Activated CD4-positive, CD25-positive, alpha-beta regulatory T cell treated with anti-CD3 and anti-CD28 coated beads, Interleukin-2, amount 50 U/mL, for 24 hours (primary cell): ENCODE measurements at places on chromosomes 13 and 19.

DNA sequence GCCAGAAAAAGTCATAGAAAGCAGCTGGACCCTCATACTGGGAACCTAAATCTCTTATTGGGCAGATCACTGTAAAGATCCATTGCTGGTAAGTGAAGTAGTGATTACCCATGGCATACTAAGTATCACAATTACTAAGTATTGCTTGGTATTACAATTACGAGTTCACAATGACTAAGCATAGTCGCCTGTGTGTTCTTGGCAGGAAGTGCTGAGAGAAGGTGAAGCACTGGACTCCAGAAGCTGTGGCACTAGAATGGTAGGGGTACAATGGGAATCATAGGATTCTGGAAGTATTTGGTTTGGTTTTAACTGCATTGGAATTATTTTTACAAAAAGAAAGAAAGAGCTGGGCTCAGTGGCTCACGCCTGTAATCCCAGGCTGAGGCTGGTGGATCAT is 20.3 kb downstream of the LGALS16 start:
- peak; percentile 55 for ATAC-seq

GRCh38 chr13:27599845-27600553 is 20.3 kb downstream of the LNX2 start:
- ATAC-seq: peak; percentile 27

DNA sequence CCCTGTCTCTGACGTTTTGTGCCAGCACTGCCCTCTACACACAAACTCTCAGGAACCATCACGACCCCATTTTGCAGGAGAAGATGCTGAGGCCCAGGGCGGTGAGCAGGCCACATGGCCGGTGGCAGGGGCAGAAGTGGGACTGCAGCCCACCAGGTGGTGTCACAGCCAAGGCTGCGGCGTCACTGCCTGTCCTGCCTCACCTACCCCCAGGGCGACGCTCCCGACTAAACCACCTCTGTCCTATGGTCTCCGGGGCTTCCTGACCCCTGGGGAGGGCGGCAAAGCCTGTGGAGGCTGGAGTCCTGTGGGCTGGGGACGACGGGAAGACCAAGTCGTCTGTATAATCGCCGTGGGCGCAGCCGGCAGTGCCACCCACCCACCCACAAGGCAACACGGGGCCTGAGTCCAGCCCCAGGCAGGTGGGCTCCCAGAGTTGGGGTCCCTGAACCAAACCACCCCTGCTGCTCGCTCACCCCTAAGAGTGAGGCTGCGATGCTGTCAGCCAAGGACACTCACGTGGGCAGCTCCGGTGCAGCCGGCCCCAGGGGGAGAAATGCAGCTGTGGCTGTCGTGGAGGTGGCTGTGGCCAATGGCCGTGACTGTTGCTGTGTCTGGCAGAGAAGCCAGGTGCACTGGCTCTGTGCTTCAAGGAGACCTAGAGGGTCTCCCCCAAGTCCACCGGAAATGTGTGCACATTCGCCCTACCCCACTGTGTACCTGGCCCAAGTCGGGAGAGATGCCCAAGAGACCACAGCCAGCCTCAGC is 29.7 kb downstream of the RASA3 start:
- ATAC-seq: no peak

DNA sequence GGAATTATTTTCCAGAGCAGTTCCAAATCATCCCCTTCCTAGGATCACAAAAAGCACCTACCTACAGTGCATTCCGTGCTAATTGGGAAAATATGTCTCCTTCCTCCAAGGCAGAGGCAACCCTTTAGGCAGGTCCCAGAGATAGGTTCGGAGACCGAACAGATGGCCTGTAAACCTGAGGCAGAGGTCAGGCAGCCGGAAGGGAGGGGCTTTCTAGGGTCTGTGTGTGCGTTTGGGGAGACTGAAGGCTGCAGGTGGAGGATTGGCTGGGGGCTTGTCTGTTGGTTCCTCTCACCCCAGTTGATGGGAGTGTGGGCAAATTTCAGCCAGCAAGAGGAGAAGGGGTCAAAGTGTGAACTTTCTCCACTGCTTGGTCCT is 7.1 kb downstream of the KCNN4 start:
- ATAC-seq: no peak

- no peak for ATAC-seq
These were observed 136.8 kb downstream of the DCLK1 start for GRCh38 chr13:35994131-35994966.

DNA sequence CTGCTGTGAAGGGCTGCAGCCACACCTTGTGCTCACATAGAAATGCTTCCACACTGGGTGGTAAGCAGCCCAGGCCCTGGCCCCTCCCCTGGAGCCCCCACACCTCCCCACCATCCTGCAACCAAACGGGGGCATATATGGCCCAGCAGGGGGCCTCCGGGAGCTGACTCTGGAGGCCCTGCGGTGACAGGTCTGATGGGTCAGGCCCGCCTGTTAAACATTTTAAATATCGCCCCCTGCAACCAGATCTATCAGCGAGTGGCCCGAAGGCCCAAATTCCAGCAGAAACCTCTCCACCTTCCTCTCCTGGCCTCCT is 48.0 kb upstream of the KATNAL1 start:
- no peak for ATAC-seq

GRCh38 chr19:40799558-40800338 is 757 bp downstream of the EGLN2 start:
- no peak for ATAC-seq

GRCh38 chr13:99655351-99656091 is 154.2 kb downstream of the TM9SF2 start:
- peak; percentile 73 for ATAC-seq

DNA sequence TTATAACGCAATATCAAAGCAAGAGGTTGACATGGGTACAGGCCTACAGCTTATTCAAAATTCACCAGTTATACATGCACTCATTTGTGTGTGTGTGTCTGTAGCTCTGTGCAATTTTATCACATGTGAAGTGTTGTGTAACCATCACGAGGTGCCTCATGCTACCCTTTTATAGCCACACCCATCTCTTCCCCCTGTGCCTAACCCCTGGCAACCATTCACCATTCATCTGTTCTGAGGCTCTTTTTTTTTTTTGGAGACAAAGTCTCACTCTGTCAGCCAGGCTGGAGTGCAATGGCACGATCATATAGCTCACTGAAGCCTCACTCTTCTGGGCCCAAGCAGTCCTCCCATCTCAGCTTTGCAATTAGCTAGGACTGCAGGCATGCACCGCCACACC is 78.4 kb downstream of the DPF1 start:
- no peak for ATAC-seq

- ATAC-seq: no peak
These were observed 8.4 kb downstream of the ASF1B start for GRCh38 chr19:14127929-14128509.

DNA sequence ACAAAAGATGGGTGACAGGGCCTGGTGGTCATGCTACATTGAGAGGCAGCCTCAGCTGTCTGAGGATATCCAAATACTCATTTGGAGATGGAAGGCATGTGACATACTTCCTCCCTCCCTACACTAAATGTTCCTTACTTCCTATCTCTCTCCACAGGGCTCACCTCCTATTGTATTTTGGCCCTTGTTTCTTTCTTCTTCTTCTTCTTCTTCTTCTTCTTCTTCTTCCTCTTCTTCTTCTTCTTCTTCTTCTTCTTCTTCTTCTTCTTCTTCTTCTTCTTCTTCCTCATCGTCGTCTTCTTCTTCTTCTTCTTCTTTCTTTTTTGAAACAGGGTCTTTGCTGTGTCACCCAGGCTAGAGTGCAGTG is 71.8 kb upstream of the POMP start:
- no peak for ATAC-seq

DNA sequence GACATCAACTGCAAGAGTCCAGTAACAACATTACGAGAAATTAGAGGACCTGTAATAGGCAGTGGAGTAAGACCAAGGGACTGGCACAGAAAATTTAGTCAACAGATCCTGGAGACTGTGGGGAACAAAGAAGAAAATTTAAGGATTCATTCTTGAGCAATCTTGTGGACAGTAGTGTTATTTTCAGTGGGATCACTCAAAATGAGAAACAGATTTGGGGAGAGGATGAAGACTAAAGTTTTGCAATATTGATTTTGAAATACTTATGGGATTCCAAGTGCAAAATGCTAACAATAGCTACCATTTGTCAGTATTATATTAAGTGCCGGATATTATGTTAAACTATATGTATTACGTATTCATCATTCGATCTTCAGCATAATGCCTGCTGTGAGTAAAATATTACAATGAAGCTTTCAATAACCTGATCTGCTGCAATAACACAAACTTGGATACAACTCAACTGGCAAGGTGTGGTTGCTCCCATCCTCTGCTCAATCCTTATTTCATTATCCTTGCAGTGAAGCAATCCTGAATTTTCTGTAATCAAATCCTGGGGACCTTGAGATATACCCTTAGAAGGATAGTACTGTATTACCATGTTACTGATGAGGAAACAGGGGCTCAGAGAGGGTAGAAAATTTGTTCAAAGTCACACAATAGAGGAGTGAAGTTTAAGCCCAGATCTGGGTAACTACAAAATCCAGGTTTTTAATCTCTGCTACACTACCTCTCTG is 84.2 kb downstream of the SACS start:
- ATAC-seq: no peak

DNA sequence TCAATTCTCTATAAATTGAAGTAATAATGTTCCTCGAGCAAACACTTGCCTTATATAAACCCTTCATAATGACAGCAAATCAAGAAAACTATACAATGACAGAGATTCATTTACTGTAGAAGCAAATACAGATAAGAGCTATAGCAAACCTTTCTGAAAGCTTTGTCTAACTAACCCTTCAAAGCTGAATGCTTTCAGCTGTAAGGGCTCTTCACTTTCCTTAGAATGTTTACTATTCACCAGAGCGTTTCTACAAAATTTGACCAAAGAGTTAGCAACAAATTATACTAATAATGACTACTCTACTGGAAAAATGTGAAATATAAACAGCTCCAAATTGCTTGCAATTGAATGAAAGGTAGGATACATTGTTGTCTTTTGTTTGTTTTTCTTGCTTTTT is 218.1 kb downstream of the SLITRK5 start:
- ATAC-seq: no peak

DNA sequence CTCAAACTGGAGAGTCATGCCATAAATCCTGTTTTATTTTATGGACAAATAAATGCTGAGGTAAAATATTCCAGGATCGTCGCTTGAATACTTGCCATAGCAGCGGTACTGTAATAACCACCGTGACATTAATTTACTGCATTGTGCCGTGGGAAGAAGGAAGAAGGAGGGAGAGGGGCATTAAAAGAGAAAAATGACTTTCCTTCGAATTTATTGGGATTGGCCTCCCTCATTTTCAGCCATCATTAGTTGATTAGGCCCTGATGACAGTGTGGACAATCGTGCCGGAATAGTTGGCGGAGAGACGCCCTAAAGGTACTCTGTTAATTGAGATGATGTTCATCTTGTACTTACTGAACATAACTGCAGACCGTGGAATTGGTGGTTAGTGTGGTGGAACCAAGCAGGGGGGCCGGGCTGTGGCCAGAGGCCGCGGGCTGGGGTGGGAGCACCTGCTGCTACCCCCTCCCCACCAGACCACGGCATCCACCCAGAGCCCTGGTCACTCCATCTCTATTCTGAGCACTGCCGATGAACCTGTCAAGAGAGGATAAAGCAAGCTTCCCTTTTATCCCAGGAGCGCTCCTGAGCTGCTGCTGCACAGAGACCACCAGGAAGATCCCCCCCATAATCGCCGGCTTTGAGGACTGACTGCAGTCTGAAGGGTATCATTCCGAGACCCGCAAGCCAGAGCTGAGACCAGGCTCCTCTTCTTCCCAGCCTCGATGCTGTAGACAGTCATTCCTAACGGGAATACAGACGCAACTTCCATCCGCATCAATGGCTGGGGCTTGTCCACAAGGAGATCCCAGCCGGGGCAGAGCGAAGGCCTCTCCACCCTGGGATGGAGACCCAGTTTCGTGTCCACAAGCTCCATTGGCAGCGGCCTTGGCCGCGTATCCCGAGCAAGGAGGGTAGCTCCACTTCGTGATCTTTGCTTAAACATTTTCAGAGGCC is 168.3 kb upstream of the TSHZ3 start:
- no peak for ATAC-seq

DNA sequence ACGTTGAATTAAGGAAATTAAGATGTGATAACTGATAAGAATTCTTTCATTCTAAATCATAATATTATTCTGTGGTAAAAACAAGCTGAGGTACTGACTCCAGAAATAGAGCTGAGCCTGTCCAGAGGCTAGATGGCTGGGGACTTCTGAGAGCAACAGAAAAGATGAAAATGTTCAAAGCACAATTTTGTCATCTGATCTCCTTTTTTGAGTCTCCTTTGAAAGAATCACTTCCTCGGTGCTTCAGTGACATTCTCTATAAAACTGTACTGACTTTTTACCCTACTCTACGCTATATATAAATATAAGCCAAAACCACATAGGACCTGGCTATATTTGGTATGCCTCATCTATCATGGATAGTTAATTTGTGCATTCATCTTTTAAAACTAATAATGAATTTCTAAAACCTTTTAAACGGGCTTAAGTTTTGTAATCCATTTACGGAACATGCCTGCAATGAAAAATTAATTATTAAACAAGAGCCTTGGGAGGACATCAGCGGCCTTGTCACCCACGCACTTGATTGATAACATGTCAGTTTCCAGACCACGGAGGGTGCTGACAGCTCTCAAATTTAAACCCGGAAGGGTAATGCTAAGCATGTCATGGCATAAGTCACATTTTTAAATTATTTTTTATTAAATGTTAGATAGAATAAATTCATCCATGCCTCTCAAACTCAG is 235.5 kb downstream of the PCDH9 start:
- ATAC-seq: no peak

GRCh38 chr19:41753159-41753558 is 2.2 kb upstream of the CEACAM6 start:
- peak; percentile 72 for ATAC-seq
